Type B pancreatic cell (in vitro differentiated cells): ENCODE measurements at places on chromosomes 16 and 17. TPM values are rescaled to one million over a fixed set of nuclear protein-coding genes. Genes with fewer than 3 reads are reported as not detected.

- DNase-seq: no peak
Measured at GRCh38 chr16:9476744-9477143, 385.3 kb downstream of the HAPSTR1 start.

CDK3 gene
- total RNA-seq: 11.5 and 14.1 TPM in 2 replicates

- DNase-seq: no peak
Measured at GRCh38 chr17:54153423-54153822, 330.7 kb downstream of the KIF2B start.

DNA sequence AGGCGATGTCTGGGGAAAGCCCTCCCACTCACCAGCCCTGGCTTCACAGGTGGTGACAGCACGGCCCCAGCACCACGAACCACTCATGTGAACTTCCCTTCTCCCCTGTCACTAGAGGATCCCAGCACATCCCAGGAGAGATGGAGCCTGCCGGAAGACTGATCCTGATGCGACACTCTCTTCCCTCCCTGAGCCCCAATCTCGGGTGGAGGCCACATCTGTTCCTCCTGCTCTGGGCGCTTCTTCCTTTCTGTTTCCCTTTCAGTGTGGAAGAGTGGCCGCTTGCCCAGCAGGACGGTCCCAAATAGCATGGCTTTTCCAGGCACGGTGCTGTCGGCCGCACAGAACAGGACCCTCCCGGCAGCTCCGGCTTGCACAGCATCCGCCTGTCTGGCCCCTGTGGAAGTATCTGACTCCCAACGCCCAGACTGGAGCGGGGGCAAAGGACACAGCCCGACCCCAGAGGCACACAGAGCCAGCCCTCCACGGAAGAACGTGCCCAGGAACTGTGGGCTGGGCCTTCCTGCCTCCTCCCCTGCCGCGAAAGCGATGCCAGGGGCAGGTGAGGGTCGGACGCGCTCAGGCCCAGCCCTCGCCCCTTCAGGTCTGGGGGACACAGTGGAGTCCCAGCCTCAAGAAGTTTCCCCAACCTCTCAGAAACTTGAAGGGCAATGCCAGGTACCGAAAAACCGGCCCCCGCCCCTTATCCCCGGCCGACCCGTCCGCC is 37.6 kb downstream of the CBFA2T3 start:
- no peak for DNase-seq

DNA sequence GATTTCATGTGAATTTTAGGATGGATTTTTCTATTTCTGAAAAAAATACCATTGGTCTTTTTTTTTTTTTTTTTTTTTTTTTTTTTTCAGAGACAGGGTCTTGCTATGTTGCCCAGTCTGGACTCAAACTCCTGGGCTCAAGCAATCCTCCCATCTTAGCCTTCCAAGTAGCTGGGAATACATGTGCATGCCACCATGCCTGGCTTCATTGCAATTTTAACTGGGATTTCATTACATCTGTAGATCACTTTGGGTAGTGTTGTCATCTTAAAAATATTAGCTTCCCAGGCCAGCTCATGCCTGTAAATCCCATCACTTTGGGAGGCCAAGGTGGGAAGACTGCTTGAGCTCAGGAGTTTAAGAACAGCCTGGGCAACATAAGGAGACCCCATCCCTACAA is 54.8 kb downstream of the TOM1L2 start:
- no peak for DNase-seq

DNA sequence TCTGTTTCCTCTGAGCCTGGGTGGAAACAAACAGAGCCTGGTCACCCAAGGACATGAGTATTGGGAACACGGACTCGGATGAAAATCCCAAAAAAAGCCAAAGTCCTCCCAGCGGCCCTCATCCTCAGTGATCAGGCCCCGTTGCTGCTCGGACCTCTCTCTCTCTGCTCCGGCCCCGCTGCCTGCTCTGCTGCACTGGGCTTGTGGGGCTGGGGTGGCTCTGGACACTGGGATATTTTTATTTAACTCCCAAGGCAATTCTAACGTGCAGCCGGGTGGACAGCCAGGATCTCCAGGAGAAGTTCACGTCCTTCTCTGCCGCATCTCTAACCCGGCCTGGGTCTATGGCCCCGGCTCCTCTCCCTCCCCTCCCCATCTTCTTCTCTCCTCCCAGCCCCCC is 280.9 kb upstream of the TNRC6C start:
- DNase-seq: no peak

DNA sequence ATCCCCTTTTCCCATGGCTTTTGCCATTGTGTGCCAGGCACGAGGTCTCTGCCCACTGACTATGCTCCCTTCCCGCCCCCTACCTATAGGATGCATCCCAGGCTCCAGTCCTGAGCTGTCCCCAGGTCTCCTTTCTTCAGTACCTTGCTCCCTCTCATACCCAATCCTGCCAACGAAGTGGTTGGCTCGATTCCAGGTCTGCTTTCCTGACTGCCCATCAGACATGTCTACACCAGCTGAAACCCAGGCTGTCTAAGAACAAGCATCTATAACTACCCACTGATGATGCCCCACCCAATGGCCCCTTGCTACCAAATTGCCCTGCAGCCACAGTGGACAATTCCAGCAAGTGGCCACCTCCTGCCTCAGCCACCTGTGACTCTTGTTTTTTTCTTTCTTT is 479.1 kb downstream of the SOX9 start:
- no peak for DNase-seq

SERPINF2 gene
- total RNA-seq: 28.3 and 36.3 TPM in 2 replicates

- DNase-seq: no peak
Measured at GRCh38 chr17:55210292-55210691, 54.5 kb upstream of the HLF start.

DNA sequence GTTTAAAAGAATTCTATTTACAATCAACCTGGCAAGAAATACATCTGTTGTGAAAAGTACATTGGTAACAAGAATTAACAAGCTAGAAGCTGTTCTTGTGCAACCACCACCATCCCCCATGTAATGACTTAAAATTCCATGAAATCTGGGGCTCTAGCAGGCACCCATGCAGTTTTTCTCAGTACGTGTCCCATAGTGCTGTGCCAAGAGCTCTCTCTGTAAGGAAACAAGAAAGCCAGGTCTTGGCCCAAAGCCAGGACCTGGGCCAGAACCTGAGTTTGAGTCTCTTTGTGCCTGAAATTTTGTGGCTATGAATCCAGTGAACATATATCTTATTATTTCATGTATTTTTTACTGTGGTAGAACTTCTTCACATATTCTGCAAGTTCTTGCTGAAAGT is 46.6 kb downstream of the NUP93 start:
- DNase-seq: no peak

TBC1D3 gene
- total RNA-seq: not detected in 2 replicates

SRSF1 gene
- 200 and 306 TPM in 2 replicates for total RNA-seq

AGRP gene
- total RNA-seq: not detected in 2 replicates

CWC25 gene
- total RNA-seq: 17.7 and 19.7 TPM in 2 replicates

- no peak for DNase-seq
Measured at GRCh38 chr16:17757808-17758207, 287.0 kb upstream of the XYLT1 start.

NLGN2 gene
- 15.0 and 68.4 TPM in 2 replicates for total RNA-seq

DNA sequence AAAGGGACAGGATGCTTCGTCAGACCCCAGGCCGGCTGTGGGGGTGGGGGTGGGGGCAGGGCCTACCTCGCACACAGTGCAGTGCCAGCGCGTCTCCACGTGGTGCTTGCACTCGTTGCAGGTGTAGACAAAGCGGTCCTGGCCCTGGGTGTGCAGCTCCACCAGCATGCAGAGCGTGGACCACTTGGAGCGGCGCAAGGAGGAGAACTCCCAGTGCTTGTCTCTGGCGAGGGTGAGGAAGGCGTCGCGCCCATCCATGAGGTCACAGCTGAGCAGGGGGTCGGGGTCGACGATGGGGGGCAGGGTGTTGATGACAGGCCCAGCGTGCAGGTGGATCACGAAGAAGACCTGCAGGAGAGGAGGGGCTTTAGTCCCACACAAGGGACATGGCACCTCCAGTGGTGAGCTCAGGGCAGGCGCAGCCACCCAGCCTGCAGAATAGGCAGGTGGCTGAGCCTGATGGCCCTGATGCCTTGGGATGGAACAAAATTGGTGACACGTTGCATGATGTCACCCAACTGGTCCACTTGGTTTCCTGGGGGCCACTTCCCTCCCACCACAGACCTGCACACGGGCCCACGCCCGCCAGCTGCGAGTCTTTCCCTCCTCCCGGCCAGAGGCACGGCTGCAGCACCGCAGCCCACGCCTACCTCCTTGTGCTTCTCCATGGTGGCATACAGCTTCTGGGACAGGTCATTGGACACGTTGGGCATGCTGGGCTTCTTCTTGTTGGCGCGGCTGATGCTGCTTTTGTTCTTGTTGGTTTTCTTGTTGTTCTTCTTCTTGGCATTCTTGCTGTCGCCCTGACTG is 14.0 kb upstream of the TRAP1 start:
- no peak for DNase-seq

ZFPM1 gene
- total RNA-seq: 24.0 and 26.7 TPM in 2 replicates
